ENCODE measurements at places on chromosomes 2 and 18.

GRCh38 chr18:48683197-48683596, 144.4 kb downstream of the CTIF start:
- no peak for DNase-seq

DNA sequence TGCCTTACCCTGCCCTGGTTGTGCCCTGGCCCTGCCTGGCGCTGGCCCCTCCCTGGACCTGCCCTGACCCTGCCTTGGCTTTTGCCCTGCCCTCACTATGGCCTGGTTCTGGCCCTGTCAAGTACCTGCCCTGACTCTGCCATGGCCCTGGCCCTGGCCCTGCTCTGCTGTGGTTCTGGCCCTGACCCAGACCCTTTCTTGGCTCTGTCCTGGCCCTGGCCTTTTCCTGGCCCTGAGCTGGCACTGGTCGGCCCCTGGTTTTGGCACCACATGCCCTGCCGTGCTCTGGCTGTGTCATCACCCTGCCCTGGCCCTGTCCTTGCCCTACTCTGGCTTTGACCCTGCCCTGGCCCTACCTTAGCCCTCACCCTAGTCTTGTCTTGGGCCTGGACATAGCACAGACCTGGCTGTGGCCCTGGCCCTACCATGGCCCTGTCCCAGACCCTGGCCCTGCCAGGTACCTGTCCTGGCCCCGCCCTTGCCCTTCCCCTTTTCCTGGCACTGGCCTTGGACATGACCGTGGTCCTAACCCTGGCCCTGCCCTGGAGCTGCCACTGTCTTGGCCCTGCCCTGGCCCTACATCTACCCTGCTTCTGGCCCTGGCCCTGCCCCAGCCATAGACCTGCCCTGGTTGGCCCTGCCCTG, 4.8 kb upstream of the ANKRD62 start:
- DNase-seq: no peak

DNA sequence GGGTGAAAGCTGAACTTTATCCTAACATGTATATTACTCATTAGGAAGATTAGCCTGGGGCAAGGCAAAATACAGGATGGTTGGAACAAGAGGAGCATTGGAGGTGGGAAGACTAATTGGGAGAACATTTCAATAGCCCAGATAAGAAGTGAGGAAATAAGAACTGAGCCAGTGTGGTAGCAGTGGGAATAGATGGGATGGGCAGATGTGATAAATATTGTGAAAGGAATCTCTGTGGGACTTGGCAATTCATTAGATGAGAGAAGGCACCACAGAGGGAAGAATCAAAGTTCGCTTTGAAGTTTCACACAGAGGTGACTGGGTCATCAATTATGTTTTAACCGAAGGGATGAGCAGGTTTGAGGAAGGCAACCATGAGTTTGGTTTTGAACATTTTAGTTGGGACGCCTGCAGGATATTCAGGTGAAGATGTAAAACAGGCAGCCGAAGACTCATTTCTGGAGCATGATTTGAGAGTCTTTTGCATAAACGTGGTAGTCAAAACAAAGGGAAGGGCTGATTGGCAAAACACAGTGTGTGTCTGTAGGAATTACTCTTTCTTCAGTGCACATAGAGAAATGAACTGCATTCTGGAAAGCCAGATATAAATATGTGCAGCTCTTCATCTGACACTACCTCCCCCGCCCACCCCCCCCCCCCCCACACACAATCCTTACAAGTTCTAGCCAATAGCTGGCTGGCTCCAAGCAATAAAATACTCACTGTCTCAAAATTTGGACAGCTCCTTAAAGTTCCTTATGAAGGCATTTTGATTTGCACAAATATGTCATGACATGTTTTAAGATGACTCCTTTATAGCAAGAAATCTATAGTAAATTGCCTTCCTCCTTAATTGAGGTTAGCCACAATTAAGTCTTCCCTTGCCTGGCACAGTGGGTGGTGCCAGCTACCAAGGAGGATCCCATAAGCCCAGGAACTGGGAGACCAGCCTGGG, 1.9 kb upstream of the SLC1A4 start:
- no peak for DNase-seq

GRCh38 chr2:229296016-229296415, 24.9 kb upstream of the PID1 start:
- no peak for DNase-seq

GRCh38 chr2:140122001-140122400, 1341.8 kb upstream of the NXPH2 start:
- DNase-seq: no peak

DNA sequence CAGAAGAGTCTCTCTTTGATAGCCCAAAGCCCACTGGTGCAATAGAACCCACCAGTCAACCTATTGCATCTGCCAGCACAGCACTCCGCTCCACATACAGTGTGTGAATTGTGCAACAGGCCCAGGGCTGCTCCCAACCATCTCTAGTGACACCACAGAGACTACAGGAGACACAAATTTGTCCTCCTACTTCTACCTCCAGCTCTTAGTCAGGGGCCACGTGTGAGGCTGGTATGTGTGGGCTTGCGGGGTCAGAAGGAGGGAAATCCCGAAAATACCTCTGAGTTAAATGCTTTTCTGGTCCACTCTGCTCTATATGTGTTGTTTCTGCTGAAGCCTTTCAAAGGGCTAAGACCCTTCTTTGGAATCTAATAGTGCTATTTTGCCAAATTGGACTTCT, 18.0 kb downstream of the DGUOK start:
- no peak for DNase-seq

DNA sequence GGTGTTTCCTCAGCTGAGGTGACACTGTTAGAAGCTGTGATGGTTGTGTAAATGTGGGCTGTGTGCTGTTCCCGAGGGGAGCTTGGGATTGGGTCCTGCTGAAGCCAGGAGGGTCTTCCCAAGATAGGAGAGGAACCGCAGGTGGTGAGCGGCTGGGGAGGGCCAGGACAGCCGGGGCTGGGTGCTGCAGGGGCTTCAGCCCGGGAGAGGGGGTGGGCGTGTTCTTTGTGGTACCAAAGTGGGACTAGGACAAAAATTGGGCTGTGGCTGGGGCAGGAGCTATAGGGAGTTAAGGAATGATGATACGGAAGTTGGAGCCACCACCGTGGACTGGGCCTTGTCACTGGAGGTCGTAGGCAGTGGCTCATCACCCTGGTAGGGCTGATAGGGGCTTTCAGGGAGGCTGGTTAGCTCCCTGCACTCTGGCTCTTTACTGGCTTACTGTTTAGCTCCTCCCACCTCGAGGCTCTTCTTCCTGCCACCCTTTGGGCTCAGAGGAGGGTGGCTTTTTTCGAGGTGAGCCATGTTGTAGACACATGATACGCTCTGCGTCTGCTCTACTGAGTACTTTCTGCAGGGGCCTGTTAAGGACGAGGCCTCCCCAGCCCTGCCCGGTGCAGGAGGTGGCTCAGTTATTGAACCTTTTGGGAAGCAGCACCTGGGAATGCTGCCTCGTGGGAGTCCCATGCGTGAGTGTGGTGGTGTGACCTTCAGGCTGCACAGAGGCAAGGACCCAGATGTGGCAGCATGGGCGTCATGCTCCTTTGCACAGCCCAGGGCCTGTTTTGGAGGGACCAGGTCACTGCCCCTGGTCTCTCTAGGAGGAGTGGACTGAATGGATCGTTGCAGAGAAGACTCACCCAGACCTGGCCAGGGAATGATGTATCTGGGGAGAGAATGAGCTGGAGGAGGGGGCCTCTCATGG, 21.6 kb downstream of the ASB1 start:
- DNase-seq: no peak

GRCh38 chr2:147810883-147811765, 33.7 kb upstream of the ACVR2A start:
- DNase-seq: no peak

GRCh38 chr2:16813593-16813992, 148.0 kb upstream of the CYRIA start:
- DNase-seq: no peak

- DNase-seq: no peak
These were observed 6.9 kb upstream of the FLACC1 start for GRCh38 chr2:201363857-201364560.

GRCh38 chr2:153543635-153544071, 65.1 kb upstream of the RPRM start:
- no peak for DNase-seq

DNA sequence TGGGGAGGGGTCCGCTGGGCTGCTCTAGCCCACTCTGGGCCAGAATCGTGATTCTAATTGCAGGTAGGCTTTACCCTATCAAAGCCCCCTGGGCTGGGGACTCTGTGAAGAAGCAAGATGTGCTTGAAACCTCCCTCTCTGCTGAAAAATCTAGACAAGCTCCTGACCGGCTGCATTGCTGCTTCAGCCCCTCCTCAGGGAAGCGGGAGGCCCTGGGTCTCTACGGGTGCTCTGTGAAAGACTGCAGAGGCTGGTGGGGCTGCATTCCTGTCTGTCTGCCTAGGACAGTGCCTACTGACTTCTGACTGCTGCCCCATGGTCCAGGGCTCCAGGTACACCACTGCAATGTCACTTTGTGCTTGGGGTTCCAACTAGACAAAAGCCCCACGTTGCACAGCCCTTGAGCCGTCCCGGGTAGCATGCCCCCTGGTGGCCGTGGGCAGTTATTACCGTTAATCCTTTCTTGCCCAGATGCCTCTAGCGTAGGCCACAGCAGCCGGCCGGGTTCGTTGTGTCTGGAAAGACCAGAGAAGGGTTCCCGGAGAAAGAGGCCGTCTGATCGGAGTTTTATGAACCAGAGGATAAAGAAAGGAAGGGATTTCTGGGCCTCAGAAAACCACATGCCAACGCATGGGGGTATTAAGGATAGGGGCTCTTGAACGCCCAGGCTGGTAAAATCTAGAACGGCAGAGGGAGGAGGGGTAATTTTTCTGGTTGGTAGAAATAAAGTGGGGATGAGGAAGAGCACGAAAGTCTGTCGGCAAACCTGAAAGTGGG, 15.9 kb upstream of the C1QL2 start:
- peak; percentile 62 for DNase-seq

- peak; percentile 35 for DNase-seq
These were observed 1.2 kb downstream of the ZNF236 start for GRCh38 chr18:76823587-76824011.

DNA sequence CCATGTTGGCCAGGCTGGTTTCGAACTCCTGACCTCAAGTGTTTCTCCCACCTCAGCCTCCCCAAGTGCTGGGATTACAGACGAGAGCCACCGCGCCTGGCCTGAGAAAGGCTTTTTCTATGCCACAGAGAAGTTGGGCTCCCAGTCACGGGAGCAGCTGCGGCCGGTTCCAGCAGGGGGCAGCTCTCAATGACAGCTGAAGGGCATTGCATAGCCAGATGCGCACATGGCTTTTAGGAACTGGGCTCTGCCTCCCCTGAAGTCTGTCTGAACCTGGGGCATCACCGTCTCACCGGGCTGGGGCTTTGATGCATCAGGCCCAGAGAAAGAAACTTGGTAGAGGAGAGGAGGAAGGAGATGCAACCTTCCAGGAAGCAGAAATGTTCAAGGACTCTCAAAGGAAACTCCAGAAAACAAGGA, 84.2 kb upstream of the LAPTM4A start:
- no peak for DNase-seq

- DNase-seq: no peak
These were observed 207.6 kb upstream of the TANK start for GRCh38 chr2:160952464-160953254.

GRCh38 chr2:46769809-46770208, 145.8 kb downstream of the MCFD2 start:
- no peak for DNase-seq

DNA sequence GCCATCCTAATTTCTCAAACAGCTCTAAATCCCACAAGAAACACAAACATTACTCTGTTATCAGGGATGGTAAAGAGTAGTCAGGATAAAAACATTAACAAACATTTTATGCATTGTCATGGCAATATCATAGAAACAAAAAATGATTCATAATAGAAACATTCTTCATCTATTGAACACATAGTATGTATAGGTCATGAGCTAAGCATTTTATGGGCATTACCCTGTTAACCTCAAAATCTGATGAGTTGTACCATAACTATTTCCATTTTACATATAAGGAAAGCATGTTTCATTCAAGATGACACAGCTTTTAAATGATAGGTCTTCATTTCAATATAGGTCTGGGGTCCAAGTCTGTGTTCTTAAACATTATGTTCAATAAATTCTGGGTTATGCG, 344.9 kb downstream of the RND3 start:
- no peak for DNase-seq

DNA sequence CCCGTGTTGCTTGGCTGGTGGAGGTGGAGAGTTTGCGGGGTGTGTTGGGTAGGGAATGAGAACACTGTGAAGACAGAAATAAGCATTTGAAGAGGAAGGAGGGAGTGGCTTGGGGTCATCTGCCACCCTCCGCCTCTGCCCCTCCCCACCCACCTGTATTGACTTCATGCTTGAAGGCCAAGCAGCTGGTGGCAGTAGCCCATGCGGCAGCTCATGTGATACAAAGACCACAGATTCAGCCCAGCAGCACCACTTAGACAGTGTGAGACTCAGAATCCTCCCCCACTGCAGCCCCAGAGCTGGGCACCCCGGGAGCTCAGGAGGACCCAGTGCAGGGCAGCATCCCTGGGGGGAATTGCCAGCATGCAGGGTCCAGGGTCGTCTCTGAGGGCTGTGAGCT, 15.4 kb downstream of the NPPC start:
- DNase-seq: no peak

DNA sequence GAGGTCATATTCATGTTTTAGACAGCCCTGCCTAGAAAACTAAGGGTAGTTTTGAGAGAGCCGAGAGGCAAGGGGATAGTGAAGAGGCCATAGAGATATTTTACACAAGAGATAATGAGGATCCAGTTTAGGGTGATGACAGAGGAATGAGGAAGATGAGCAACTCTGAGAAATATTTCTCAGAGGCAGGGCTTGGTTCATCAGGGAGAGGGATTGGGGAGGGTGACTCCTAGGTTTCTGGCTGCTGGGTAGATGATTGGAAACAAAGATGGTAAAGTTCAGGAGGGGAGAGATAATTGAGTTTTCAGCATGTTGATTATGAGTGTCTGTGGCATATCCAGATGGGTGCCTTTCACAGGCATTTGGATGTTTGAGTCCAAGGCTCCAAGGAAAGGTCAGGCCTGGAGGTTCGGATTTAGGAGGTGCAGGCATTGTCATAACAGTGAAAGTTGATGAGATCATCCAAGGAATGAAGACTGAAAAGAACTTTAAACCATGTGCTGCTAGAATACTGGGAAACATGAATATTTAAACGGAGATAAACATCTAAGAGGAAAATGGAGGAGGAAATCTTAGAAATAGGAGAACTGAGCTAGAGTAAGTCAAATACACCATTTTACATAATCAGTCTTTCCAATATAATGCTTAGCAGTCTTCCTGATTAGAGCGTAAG, 7.4 kb downstream of the MYL12B start:
- DNase-seq: no peak

DNA sequence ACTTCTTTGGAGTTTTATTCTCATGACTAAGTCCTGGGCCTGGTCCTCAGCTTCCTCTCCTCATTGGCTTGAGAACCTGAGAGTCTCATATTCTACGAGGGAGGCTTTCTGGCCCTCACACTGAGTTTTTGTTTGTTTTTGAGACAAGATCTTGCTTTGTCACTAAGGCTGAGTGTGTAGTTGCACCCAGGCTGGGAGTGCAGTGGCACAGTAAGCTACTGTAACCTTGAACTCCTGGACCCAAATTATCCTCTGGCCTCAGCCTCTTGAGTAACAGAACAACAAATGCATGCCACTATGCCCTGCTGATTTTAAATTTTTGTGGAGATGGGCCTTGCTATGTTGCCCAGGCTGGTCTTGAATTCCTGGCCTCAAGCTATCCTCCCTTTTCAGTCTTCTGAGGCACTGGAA, 22.6 kb downstream of the PRKRA start:
- DNase-seq: no peak
